Pancreas (tissue), 10 donors: ENCODE measurements at places on chromosomes 11 and 22. TPM values are rescaled to one million over a fixed set of nuclear protein-coding genes. Genes with fewer than 3 reads are reported as not detected.

GRCh38 chr11:133443206-133443747, 89.0 kb downstream of the OPCML start:
- no peak overlapping the region for H3K4me3 ChIP-seq
- no peak overlapping the region for H3K27ac ChIP-seq
- no peaks in the 10 kb centered on the region for H3K36me3 ChIP-seq
- no peaks in the 10 kb centered on the region for H3K27me3 ChIP-seq

DNA sequence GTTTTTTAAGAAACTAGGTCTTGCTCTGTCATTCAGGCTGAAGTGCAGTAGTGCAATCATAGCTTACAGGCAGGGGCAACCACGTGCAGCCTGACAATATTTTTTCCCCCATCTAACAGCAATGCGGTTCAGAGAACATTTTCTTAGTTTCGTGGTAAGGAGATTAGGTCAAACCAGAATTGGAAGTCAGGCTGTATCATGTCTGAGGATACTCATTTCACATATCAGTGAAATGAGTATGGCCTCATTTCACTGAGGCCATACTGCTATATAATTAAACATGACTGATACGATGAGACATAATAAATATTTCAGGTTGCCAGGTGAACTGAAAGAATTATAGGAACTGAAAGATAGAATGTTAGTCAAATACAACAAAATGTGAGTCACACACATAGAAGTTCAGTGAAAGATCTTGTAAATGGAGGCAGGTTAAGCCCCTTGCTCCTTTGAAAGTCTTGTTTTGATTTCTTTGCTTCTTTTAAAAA, 32.5 kb upstream of the IZUMO1R start:
- no peak for DNase-seq
- no peaks in the 10 kb centered on the region for H3K36me3 ChIP-seq
- no peak overlapping the region for H3K27ac ChIP-seq
- no peaks in the 10 kb centered on the region for H3K27me3 ChIP-seq
- H3K4me3 ChIP-seq = no peak overlapping the region
- no peaks in the 10 kb centered on the region for H3K4me1 ChIP-seq

GRCh38 chr11:47296045-47296444, 26.1 kb downstream of the MADD start:
- DNase-seq = no peak
- no peaks in the 10 kb centered on the region for H3K27me3 ChIP-seq
- H3K36me3 ChIP-seq = peaks cover 13% of the 10 kb centered on the region
- H3K27ac ChIP-seq = no peak overlapping the region
- no peaks in the 10 kb centered on the region for H3K4me1 ChIP-seq

The BAD gene
- 25.3 TPM for total RNA-seq

The UCP3 gene
- total RNA-seq = 0.49 TPM

The NAALADL1 gene
- 0.51 TPM for total RNA-seq

- no peaks in the 10 kb centered on the region for H3K36me3 ChIP-seq
- DNase-seq = no peak
- H3K4me1 ChIP-seq = no peaks in the 10 kb centered on the region
- no peaks in the 10 kb centered on the region for H3K27me3 ChIP-seq
- H3K27ac ChIP-seq = no peak overlapping the region
- H3K4me3 ChIP-seq = no peak overlapping the region
Observed at GRCh38 chr11:26551186-26551801, 20.8 kb downstream of the MUC15 start.

The TYMP gene
- 12.4 TPM for total RNA-seq

DNA sequence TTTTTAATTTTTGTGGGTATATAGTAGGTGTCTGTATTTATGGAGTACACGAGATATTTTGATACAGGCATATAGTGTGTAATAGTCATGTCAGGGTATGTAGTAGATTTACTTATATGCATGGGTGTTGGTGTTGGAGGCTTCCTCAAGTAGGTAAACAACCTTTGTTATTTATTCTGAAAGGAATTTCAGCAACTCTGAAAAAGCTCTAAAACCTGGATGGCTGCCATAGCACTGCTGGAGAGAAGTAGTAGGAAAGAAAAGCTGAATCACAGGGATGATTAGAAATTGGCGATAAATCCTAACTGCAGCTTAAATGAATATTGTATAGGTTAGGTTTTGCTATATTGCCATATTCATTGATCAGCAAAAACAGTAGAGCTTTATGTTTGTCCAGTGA, 44.4 kb upstream of the ST14 start:
- no peaks in the 10 kb centered on the region for H3K36me3 ChIP-seq
- DNase-seq = no peak
- H3K4me3 ChIP-seq = no peak overlapping the region
- no peak overlapping the region for H3K27ac ChIP-seq

The TIMP3 gene
- 14.0 TPM for total RNA-seq

DNA sequence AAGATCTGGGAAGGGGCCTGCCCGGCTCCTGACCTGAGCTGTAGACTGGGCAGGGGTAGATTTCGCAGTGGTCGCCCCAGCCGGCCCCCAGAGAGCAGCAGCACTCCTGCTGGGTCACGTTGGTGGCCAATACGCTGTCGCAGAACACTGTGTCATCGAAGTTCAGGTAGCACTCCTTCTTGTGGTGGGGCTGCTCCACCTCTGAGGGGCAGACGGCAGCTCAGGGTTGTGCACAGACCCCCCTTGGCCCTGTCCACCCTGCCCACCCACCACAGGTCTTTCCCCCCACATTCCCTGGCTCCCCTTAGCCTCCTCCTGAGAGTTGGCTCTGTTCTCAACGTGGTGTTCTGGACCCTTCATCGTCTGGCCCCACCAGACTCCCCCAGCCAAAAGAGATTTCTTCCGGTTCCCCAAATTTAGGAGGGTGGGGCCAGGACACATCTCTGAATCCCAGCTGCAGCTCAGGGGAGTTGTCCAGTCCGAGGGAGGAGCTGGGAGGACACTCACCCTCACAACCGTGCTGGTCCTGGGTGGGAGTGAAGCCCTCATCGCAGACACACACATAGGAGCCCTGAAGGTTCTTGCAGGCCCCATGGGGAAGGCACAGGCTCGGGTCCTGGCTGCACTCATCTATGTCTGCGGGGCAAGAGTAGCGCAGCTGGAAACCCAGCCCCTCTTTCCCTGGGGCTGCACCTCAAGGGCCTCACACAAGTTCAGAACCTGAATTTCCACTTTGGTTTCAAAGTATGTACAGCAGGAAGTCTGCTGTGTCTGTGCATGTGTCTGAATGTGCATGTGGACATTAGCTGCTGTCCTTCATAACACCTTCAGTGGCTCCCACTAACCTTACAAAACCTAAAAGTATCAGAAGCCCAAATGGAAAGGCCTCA, 16.5 kb downstream of the SCYL1 start:
- no peaks in the 10 kb centered on the region for H3K36me3 ChIP-seq
- peaks cover 5% of the 10 kb centered on the region for H3K4me1 ChIP-seq
- H3K27me3 ChIP-seq = no peaks in the 10 kb centered on the region
- no peak overlapping the region for H3K4me3 ChIP-seq

DNA sequence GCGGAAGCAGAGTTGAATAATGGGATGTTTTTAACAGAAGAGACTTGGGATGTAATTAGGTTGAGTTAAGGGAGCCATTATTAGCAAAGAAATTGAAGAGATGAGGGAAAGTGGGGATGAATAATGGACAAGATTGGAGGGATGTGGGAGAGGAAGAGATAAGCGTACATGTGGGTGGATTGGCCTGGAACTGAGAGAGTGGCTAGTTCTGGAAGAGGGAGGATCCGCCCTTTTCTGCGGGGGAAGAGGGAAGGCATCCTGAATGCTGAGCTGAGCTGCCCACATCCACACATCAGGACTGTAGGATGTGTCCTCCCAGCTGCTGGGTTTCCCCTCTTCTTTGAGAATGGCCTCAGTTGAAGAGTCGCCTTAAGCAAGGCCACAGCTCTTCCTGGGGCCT, 68.3 kb upstream of the CADM1 start:
- H3K4me3 ChIP-seq = no peak overlapping the region
- no peak overlapping the region for H3K27ac ChIP-seq
- DNase-seq = no peak
- no peaks in the 10 kb centered on the region for H3K36me3 ChIP-seq

DNA sequence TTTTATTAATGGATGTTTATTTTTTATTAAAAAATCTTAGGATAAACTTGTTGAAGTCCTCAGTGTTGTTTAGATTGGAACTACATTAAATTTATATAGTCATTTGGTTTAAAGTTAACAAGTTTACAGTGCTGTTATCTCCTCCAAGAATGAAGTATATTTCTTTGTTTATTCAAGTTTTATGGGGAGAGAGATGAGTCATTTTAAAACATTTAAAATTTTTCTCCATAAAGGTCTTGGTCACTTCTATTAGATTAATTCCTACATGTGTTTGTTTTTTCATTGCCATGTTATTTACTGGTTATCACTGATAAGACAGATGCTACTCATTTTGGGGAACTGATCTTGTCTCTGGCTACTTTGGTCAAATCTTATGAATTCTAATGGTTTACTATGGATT, 429.6 kb downstream of the METTL15 start:
- H3K27ac ChIP-seq = no peak overlapping the region
- no peaks in the 10 kb centered on the region for H3K4me1 ChIP-seq
- no peak overlapping the region for H3K4me3 ChIP-seq
- no peaks in the 10 kb centered on the region for H3K36me3 ChIP-seq
- no peak for DNase-seq
- H3K27me3 ChIP-seq = no peaks in the 10 kb centered on the region

GRCh38 chr11:13334034-13334786, 56.6 kb downstream of the BMAL1 start:
- H3K27ac ChIP-seq = no peak overlapping the region
- H3K4me1 ChIP-seq = peaks cover 16% of the 10 kb centered on the region
- H3K4me3 ChIP-seq = no peak overlapping the region
- no peaks in the 10 kb centered on the region for H3K27me3 ChIP-seq
- H3K36me3 ChIP-seq = no peaks in the 10 kb centered on the region

The TANGO2 gene
- 10.0 TPM for total RNA-seq

The CSNK2A3 gene
- total RNA-seq = 0.54 TPM

The ANO1 gene
- total RNA-seq = 8.2 TPM
